ENCODE measurements at places on chromosomes 12 and 14.

DNA sequence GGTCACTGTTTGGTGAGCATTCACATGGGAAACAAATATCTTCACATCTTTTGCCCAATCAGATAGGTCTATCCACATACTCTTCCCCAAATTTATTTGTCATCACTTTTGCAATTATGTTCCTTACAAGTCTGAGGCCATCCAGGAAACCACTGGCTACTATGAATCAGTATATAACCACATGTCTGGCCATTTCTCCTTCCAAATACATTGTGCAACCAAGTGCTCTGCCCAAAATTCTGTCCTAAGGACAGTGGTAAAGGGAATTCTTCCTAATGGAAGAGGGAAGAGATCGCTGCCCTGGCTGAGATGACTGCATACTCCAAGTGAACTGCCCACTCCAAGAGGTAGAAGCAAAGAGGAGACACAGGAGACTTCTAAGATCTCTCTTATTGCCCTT lies 148.9 kb upstream of the MAX start:
- DNase-seq = no peak

DNA sequence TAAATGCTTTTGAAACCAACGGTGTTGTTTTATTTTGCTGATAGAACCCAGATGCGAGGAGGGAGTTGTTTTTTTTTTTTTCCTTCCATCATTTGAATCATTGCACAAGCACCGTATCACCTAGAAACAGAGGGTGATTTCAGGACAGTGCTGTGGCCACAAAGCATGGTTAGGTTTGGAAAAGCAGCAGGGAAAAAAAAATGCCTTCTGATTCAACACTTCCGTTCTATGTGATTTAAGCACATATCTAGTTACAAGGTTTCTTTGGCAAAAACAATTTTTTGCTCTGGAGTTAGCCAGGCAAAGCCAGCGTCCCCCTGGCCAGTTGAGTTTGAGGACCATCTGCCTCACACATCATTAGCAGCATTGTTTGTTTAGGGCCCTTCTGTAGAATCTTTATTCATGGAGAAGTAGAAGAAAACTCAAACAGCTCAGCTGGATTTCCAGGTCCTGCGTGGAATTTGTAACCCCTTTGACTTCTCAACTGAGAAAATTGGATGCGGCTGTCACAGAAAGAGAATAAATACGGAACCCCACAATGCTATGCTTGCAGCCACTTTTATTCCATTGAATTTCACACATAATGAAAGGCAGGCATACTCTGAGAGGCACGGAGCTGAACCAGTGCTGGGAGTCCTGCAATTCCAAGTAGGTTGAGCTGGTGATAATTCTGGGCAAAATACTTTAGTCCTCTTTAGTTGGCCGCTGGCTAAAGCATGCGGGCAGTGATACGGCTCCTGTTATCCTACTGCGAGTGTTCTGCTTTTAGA lies 17.0 kb upstream of the WNT5B start:
- no peak for DNase-seq

DNA sequence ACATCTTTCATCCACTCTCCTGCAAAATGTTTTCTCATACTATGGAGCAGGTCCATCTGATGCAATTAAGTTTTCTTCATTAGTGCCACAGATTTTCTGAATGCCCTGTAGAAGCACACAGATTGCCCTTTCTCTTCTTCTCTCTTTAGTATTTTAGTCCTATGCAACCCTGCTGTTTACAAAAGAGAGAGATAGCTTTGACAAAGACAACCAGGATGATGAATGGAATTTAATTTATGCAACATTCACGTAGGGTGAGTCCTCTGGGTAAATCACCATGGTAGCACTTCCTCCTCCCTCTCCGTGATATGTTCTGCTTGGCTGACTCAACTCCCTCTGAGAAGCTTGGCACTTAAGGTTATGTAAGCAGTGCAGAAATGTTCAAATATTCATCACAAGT lies 400.9 kb upstream of the PDE3A start:
- no peak for DNase-seq

DNA sequence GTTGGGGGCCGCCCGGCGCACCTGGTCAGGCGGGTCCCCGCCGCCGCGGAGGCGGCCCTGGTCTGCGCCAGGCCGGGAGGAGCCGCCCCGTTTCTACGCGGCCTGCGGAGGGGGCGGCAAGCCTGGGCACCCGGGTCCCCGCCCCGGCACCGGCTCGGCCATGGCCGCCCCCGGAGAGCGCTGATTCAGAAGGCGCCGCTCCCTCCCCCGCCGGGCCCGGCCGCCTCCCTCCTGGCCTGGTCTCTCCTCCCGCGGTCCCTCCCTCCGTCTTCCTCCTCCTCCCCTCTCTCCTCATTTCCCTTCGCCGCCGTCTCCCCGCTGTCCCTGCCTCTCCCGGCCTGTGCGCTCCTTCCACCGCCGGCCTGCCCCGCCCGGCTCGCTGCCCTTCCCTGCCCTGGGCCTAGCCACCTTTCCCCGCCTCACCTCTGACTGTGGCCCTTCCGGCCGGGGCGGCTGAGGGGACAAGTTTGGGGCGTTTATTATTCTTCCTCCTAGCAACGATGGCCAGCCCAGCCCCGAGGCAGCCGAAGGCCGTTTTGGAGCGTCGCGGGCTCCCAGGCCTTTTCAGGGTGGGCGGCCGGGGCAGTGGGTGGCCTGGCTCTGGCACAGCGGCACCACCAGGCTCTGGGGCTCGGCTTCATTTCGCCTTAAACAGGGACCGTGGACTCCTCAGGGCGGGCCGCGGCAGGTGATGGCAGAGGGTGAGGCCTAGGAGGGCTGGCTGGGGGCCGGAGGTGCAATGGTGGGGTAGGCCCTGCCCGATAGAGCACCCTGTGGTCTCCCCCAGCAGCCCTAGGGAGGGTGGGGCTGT lies 768 bp downstream of the CEP170B start:
- peak; percentile 41 for DNase-seq

- no peak for DNase-seq
Measured at GRCh38 chr12:120708651-120709050, 1.6 kb upstream of the UNC119B start.

- no peak for DNase-seq
Measured at GRCh38 chr12:95648990-95649791, 97.9 kb upstream of the USP44 start.

DNA sequence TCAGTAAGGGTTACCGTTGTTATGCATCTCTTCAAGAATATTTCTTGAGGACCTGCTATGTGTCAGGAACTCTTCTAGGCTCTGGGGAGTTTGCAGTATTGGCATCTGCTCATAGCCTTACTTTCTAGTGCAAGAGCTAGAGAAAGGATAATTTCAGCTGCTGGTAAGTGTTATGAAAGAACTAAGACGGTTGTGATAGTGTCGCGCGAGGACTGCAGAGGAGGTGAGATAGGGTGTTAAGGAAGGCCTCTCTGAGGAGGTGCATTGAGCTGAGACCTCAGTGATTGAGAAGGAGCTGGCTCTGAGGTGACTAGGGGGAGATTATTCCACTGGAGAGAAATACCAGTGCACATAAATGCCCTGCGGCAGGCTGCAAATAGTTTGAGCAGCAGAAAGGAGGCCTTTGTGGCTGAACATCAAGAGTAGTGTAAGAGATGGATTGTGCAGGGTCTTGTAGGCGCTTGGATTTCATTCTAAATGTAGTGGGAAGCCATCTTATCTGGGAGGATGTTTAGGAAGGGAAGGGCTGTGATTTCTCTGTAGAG lies 824 bp downstream of the DDX55 start:
- DNase-seq = peak; percentile 11

DNA sequence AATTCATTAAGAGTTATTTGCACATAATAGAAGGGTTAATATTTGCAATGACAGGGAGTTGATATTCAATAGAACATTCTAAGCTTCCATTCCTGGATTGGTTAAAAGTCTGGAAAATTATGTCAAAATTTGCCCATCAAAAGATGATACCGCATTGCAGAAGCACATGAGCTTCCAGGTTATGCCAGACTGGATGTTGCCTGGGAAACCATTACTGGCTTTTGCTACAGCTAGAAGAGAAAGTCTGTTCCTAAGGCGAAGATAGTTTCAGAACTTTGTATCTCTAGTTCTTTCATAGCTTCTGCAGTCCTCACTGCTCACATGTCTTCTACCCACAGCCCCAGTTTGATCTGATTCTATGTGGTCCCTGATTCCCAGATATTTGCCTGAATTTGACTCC lies 122.4 kb upstream of the AMIGO2 start:
- no peak for DNase-seq

GRCh38 chr12:117100851-117101673 lies 1.8 kb upstream of the TESC start:
- DNase-seq = no peak

GRCh38 chr14:104547310-104547997 lies 32.1 kb upstream of the C14orf180 start:
- no peak for DNase-seq
